Hippocampal formation (tissue), 2 donors: ENCODE measurements at places on chromosomes 2 and 18.

- no peak for DNase-seq
Measured at GRCh38 chr2:6617794-6618193, 247.9 kb downstream of the CMPK2 start.

GRCh38 chr18:22452226-22452668, 34.5 kb upstream of the CTAGE1 start:
- no peak for DNase-seq

DNA sequence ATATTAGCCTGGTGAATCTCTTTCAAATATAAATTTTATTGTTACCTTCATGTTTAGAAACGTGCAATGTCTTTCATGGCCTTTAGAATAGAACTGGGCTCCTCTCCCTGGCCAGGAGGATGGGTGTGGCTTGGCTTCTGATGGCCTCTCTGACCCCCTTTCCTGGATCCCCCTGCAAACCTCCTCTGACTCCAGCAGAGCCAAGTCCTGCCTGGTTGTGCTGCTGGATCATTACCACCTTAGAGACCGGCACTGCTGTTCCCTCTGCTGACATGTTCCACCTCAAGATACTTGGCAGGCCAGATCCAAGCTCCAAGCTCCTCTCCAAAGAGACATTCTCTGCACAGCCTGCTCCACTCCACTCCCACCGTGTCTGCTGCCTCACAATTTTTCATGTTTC, 823.8 kb upstream of the HS6ST1 start:
- DNase-seq: no peak

DNA sequence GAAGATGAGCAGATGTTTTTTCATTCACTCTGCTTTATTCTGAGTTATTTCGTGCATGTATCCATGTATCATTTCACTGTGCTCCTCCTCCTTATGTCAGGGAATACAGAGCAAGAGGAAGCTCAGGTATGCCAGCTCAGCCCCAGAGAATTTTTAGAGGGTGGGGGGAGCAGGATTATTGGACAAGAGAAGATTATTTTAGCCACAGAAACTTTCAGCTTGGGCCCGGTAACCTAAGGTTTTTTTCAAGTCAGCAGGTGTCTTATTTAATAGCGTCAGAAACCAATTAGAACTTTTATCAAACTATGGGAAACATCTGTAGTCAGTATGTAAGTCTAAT, 232.9 kb upstream of the SIX3 start:
- DNase-seq: no peak

- no peak for DNase-seq
Measured at GRCh38 chr2:161905389-161906046, 168.5 kb downstream of the DPP4 start.

DNA sequence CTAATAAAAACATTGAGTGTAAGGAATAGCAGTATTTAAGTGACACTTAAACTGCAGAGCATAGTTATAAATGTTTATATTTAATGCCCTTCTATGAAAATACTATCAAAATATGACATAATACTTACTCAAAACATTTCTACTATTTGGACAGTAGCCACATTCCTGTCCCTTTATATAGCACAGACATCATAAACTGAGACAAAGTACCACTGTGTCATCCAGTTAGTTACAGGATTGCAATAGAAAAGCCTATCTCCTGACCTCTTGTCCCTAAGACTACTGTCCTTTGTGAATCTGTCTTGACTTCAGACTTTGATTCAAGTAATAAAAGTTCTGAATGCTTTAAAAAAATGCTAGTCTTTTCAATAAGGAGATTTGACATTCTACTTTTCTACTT, 1528.5 kb upstream of the NXPH2 start:
- DNase-seq: no peak

DNA sequence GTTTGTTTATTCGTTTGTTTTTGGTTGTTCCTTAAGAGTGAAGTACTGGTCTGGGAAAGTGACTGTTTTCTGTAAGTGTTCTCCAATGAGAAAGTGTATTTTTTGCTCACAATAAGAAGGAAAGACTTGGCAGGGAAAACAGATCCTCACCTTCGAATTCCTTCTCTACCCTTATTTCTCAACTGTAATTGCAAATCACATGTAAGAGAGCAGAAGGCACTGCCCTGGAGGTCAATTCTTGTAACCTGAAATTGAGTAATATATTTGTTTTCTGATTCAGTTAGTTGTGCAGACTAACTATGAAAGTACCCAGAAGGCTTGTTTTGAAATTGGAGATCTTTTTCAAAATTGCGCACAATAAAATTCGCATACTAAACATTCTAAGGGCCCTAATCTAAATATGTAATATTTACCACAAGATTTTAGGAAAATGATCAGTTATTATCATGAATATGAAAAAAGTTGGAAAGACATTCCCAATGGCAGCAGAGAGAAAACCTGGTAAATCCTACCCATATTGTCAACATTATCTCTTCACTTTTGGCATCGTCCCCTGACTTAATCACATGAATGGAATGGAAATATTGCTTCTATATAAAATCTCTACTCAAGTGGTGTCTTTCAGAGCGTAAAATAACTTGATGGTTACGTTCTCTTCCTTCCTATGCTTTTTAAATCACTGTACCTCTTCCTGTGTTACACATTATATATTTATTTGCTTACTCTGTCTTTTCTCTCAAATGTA, 24.1 kb downstream of the TFPI start:
- no peak for DNase-seq
